Stimulated activated CD8-positive, alpha-beta memory T cell treated with anti-CD3 and anti-CD28 coated beads, Interleukin-4, amount 100 ng/mL, for 1 hour (primary cell): ENCODE measurements at places on chromosomes 7 and 10.

DNA sequence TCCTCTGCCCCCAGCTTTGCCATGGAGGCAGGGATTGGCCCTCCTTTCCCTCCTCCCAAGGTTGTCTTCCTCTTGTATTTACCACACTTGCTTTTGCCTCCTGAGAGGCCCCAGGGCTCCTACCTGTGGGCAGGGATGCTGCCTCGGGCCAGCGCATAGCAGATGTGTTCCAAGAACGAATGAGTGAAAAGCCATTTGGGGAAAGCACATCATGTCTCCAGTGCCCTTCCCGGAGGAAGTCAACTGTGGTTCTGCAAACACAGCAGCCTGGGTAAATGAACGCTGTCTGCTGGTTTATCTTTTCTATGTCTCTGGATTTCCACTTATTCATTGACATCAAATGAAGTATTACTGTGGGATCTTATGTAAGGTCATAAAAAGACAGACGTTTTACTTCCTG lies 161.7 kb downstream of the FANK1 start:
- DNase-seq: no peak

- no peak for DNase-seq
Observed at GRCh38 chr10:52318136-52318701, 4.1 kb downstream of the DKK1 start.

GRCh38 chr7:240146-240676 lies 47.8 kb downstream of the FAM20C start:
- no peak for DNase-seq

GRCh38 chr7:84546403-84546802 lies 351.8 kb upstream of the SEMA3A start:
- DNase-seq: no peak

DNA sequence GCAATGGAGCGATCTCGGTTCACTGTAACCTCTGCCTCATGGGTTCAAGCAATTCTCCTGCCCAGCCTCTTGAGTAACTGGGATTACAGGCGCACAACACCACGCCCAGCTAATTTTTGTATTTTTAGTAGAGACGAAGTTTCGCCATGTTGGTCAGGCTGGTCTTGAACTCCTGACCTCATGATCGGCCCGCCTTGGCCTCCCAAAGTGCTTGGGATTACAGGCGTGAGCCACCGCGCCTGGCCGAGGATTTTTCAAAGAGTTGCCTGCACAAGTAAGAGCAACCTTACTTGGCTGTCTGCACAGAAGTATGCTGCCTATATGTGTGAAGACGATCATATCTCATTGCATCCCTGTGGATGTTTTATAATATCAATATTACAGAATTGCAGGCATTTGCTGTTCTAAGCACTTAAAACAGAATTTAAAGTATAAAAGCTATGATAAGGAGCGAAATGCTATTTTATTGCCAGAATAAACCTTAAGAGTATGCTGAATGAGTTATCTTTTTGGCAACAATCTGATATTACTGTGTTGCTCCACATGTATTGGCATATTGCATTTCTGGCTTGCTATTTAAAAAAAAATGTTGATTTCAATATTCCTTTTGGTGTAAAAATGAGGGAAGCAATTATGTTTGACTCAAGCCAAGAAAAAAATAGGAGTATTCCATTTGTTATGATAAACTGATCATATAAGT lies 379.4 kb upstream of the SEMA3D start:
- DNase-seq: no peak

GRCh38 chr10:78716043-78716660 lies 352.6 kb upstream of the ZMIZ1 start:
- no peak for DNase-seq

DNA sequence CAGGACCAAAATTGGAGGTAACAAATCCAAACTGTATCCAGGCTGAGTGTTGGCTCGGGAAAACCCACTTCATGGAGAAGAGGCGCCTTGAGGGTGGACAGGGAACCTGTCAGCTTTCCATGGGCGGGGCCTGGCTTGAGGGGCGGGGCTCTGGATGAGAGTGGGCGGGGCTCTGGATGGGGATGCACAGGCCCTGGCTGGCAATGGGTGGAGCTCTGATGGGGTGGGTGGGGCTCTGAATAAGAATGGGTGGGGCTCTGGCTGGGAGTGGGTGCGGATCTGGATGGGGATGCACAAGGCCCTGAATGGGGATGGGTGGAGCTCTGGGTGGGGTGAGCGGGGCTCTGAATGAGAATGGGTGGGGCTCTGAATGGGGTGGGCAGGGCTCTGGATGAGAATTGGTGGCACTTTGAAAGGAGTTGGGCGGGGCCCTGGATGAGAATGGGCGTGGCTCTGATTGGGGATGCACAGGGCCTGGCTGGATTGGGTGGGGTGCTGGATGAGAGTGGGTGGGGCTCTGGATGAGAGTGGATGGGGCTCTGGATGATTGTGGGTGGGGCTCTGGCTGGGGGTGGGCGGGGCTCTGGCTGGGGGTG lies 96.6 kb upstream of the NPTX2 start:
- DNase-seq: no peak

GRCh38 chr10:13773496-13774170 lies 186.9 kb downstream of the PRPF18 start:
- no peak for DNase-seq

- DNase-seq: no peak
Observed at GRCh38 chr7:77425101-77426051, 9.2 kb upstream of the GSAP start.

DNA sequence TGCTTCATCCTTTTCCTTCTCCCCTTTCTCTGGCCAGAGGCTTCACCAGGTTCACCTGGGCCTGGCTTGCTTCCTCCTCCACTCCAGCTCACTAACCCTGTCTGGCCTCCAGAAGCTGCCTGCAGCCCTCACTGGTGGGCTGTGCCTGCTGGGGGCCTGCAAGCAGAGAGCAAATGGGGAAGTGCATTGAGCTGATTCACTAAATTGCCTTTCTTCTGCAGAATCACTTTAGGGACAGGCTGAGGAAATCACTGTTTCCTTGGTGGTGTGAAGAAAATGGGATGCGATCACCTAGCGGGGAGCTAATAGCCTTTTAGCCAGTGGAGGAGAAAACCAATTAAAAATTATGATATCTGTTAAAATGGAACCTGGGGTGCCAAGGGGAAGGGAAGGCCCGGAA lies 3.0 kb downstream of the RET start:
- no peak for DNase-seq

GRCh38 chr10:44723619-44724325 lies 187.4 kb upstream of the TMEM72 start:
- DNase-seq: no peak

- DNase-seq: peak; percentile 98
Observed at GRCh38 chr10:119725828-119726675, at the start of gene INPP5F. Gene INPP5F, plus strand, starts transcription at chr10:119726050. Its CDS starts 213 bp downstream, at chr10:119726263.

GRCh38 chr10:61835946-61836887 lies 65.3 kb upstream of the ARID5B start:
- DNase-seq: no peak

DNA sequence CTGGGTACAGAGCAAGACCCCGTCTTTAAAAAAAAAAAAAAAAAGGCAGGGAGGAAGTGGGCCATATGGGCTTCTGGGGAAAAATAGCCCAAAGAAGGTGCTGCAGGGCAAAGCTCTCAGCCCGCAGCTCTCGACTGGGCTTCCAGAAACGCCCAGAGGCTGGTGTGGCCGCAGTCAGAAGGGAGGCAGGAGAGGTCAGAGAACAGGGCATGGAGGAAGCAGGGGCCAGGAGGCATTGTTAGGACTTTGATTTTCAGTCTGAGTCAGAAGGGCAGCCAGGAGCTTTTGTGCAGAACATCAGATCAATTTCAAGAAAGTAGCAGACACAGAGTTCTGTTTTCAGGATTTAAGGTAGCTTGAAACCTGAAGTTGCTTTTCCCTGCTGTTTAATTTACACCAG lies 35.3 kb upstream of the CYTH3 start:
- DNase-seq: no peak

- DNase-seq: no peak
Observed at GRCh38 chr7:6495597-6496262, 48.0 kb upstream of the DAGLB start.

- no peak for DNase-seq
Observed at GRCh38 chr7:157470701-157471131, 133.9 kb downstream of the DNAJB6 start.

DNA sequence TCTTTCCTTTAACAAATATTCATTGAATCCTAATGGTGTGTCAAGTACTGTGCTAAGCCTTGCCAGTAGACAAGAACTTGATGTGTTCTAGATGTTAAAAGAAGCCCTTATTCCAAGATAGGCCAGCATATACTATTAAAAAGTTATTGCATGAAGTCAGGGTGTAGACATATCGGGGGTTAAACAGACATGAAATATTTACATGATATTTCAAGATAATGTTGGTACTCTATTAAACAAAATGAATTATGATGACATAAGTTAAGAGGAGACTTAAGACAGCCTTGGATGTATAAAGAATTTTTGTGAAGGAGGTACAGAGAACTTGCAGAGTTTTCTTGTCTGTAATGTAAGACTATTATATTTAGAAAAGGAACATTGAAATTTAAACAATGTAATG lies 44.8 kb downstream of the HDAC9 start:
- DNase-seq: no peak
